ENCODE measurements at places on chromosomes 2 and 18.

GRCh38 chr2:151650456-151650855, 83.8 kb downstream of the NEB start:
- no peak for ATAC-seq

DNA sequence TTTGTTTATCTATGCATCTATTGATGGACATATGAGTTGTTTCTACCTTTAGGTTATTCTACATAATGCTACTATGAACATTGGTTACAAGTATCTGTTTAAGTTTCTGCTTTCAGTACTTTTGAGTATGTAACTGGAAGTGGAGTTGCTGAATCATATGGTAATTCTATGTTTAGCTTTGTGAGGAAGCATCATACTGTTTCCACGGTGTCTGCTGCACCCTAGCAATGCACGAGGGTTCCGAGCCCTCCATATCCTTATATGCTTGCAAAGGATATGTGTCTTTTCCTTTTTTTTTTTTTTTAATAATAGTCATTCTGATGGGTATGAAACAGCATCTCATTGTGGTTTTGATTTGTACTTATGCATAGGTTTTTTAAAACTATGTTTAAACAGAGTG, 83.7 kb downstream of the FMNL2 start:
- ATAC-seq: no peak

GRCh38 chr2:33426666-33427231, 49.7 kb upstream of the RASGRP3 start:
- no peak for ATAC-seq

DNA sequence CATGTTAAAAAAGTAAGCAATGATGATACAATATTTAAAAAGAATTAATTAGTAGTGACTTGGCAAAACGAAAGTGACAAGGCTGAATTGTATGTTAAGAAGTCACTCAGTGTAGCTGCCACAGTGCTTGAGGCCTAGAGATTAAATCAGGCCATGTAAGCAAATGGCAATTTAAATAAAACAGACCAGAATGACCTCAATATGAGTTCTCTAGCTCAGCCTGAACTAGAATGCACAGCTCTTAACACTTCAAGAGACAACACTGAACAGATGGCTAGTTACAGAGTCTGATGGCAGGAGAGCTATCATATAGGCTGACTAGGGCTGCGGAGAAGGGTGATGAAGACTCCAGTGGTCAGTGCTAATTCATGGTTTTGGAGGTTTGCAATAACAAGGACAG, 117.9 kb upstream of the ZBTB14 start:
- no peak for ATAC-seq

DNA sequence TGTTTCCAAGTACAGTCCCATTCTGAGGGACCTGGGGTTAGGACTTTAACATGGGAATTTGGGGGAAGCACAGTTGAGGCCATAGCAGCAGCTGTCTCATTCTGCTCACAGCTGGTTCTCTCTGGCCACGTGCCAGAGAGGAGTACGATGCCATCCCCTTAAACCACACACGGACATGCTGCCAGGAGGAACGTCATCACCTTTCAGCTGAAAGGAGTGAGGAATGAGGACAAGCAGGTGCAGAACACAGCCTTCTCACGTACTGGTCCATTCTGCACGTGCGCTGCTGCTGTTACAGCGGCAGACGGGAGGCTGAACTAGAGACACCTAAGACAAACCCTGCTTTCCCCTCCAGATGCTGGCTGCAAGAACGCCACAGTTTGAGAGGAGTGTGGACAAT, 33.5 kb downstream of the ODC1 start:
- no peak for ATAC-seq

DNA sequence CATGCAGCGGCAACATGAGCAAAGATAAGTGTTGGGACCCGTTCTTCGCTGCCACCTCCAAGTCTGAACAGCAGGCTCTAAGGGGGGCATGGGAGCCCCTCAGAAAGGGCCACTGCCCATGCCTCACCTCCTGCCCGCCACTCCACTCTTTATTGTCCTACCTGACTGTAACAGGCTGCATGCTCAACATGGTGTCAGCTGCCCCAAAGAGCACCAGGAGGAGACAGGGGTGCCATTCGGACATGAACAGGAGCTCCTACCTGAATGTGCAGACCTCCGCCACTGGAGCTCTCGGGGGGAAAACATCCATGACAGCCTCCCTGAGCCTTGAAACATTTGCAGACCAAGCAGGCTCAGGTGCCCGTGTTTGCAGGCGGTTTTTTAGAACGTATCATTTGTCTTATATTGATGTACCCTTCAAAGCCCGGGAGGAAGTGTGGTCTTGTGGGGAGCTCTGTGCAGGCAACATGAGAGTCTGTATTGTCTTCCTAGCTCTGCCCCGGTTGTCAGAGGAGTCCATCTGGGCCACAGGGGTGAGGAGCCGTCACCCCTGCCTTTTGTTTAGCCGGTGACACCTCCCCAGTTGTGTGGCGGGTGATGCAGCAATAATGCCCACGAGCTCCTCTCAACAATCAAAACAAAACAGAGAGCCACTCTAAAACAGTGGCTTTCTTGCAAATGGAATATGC, 35.1 kb upstream of the CD8A start:
- ATAC-seq: no peak

DNA sequence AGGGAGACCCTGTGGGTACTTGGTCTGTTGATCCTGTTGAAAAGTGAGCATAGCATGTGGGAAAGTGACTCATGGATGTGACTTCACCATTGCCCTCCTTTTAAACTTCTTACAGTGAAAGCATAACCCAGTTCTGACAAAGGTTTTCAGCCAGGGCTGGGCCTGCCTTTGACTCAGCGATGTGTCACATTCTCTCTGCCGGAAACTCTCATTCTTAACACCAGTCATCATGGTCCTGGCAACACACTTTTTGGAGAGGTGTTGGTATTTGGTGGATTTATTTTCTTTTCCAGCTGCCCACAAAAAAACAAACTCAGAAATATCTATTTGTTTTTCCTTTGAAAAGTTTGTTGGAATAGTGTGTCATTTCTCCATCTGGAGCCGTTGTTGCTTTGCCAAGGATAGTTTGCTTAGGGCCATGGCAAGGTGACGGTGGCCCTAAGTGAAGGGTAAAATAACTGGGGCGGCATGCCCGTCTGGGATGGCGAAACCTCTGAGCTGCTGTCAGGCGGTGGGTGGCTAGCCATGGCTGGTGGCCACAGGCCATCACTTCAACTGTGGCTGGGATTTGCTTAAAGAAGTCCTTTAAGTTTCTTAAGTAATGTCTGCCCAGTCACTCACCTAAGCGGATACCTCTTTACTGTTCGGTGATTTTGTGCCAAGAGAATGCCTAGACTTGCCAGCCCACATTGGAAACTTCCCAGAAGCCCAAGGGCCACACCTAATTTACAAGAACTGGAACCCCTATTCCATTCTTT, 123.3 kb downstream of the LTBP1 start:
- peak; percentile 94 for ATAC-seq

DNA sequence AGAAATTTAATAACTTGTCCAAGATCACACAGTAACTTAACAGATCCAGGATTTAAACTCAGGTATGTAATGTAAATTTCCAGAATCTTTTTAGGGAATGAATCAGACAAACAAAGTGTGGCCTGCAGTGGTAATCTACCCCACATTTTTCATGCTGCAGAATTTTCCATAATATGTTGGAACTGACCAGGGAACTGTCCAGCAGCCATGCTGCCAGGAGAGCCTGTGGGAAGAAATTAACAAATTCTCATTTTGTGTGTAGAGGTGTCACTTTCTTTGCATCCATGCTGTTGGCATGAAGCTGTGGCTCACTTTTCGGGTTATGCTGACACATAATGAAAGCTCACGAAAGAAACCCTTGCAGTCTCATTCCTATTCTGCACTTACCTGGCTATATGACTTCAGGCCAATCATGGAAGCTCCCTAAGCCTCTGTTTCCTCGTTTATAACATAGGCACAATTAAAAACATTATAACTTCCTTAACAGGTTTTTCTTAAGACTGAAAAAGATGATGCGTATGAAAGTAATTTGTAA, 54.7 kb downstream of the CDKL4 start:
- ATAC-seq: no peak

DNA sequence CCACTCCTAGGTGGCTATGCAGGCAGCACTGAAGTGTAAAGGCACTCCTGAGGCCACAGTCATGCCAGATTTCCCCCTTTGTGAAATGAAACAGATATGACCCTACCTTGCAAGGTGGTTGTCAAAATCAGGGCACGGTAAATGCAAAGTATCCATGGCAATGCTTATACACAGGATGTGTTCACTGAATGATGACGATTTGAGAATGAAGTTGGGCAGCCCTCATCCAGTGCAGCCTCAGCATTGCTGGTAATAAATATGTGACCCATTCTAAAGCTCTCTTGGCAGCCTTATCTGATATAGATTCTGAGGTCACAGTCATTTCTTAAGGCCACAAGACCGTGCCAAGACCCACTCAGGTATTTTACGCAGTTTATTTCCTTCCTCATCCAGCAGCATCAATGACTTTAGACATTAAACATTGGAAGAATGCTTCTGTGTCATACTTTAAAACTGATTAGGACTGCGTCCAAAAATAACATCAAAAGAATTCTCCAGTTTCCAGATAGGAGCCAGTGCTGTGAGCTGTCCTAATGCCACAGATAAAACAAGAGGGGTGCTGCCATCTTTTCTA, 125.5 kb upstream of the SERTAD2 start:
- ATAC-seq: no peak

- ATAC-seq: no peak
Measured at GRCh38 chr18:74929110-74929509, 279.8 kb downstream of the PTGR3 start.

- no peak for ATAC-seq
Measured at GRCh38 chr2:46929612-46930011, 14.0 kb upstream of the MCFD2 start.

DNA sequence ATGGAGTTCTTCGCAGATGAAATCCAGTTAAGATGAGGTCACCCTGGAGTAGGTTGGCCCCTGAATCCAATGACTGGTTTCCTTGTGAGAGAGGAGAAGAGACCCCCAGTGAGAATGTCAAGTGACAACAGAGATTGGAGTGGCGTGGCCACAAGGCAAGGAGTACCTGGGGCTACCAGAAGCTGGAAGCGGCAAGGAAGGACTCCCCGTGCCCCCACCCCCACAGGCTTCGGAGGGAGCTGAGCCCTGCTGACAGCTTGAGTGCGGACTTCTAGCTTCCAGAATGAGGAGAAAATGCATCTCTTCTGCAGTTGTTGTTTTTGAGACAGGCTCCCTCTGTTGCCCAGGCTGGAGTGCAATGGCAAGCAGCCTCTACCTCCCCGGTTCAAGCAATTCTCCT, 78.0 kb upstream of the HPCAL1 start:
- ATAC-seq: no peak

- no peak for ATAC-seq
Measured at GRCh38 chr2:99261242-99261641, 5.8 kb upstream of the LYG2 start.

- ATAC-seq: no peak
Measured at GRCh38 chr2:118014492-118014824, 588 bp upstream of the CCDC93 start.

DNA sequence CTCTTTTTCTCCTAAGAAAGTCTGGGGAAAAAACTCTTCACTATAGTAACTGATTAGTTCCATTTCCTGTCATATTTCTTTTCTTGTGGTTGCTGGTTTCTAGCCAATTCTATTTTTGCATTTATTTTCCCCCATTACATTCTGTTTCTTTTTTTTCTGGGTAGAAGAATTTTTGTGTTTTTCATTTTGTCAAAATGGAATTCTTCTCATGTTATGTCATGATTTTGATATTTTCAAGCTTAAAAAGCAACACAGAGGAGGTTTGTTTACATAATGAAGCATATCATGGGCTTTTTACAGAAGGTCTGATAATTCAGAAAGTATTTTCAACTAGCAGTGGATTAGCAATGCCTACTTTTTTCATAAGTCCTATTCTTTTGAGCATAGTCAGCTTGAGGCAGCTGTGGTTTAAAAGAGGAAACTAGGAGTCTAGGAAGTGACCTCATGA, 102.0 kb downstream of the MAP2 start:
- peak; percentile 39 for ATAC-seq

GRCh38 chr2:27074738-27075565, 3.5 kb upstream of the EMILIN1 start:
- ATAC-seq: no peak

DNA sequence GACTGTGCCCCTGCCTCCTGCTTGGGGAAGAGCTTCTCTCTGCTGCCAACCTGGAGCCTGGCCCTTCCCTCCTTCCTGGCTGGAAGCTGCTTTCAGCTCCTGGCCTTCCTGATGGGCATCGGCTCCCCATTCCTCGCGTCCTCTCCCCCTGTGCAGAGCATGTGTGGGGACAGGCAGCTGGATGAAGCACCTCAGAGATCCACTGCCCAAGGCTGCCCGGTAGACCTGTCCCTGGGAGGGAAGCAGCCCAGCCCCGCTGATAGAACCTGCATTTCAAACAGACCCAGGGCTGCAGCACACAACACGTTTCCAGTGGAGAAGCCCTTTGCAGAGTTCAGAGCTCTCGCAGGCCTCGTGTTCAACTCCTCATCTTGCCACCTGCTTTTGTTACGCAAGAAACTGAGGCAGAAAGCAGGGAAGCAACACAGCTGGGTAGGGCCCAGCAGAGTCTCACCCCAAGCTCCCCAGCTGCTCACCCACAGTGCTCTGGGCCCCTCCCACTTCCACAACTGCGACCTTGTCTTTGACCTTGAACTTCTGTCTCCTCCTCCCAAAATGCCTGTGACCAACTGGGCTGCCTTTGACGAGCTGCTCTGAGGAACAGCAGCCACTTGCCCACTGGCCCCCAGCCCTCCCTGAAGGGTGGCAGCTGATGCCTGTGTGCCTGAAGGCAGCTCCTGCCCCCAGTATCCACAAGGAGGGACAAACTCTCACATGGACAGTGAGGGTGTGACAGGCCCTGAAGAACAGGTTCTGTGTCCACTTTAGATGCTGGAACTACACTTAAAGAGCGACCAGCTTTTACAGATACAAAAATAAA, 65.5 kb downstream of the PARD6G start:
- ATAC-seq: no peak

GRCh38 chr2:186503827-186504606, 18.0 kb downstream of the ZC3H15 start:
- ATAC-seq: no peak

DNA sequence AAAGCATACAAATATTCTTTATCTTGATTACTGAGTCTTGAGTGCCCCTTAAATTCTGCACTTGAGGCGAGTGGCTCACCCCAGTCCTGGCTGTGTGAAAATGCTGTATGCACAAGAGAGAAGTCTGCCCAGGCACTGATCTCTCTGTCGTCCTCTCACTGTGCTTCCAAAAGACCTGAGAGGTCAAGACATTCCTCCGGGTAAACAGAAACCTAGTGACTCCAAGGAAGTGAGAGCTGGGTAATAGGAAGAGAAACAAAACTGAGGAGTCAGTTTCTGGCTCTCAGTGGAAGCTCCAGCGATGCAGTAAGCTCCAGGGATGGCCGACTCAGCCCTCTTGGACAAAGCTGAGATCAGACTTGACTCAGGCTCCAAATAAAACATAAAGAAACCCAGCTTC, 70.9 kb downstream of the AAK1 start:
- no peak for ATAC-seq

DNA sequence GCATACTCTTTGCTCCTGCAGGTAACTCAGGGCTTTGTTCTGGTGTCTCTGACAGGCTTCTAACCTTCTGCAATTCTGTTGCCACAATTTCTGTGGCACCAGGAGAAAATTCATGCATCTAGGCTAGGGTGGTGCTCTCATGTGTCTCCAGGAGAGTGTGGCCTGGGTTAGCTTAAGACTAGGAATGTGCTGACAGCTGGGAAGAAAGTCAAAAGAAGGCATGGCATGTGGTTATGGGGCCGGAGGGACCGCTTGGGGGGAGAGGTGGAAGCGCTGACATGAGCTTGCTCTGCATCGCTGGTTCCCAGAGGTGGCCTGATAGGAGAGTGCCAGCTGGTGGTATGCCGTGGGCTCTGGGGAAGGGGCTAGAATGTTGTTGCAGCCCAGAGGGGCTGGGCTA, 173.3 kb upstream of the TNP1 start:
- no peak for ATAC-seq
